Peyer's patch (tissue), 4 donors: ENCODE measurements at places on chromosomes 2 and 18. TPM values are rescaled to one million over a fixed set of nuclear protein-coding genes. Genes with fewer than 3 reads are reported as not detected.

DNA sequence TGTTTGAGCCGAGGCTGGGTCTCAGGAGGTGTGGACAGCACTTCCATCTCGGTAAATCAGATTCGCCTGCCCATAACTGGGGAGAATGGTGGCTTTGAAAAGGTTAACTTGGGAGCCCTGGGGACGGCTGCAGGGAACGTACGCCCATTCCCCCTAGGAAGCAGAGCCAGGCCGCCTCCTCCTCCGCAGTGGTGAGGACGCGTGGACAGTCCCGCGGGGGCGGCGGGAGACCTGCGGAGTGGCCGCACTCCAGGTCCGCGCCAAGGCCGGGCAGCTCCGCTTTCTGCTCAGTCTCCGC lies 845 bp upstream of the MYCN start:
- DNase-seq: no peak

The G6PC2 gene
- not detected for total RNA-seq

- DNase-seq: no peak
Observed at GRCh38 chr18:54848121-54848520, 19.8 kb downstream of the RAB27B start.

DNA sequence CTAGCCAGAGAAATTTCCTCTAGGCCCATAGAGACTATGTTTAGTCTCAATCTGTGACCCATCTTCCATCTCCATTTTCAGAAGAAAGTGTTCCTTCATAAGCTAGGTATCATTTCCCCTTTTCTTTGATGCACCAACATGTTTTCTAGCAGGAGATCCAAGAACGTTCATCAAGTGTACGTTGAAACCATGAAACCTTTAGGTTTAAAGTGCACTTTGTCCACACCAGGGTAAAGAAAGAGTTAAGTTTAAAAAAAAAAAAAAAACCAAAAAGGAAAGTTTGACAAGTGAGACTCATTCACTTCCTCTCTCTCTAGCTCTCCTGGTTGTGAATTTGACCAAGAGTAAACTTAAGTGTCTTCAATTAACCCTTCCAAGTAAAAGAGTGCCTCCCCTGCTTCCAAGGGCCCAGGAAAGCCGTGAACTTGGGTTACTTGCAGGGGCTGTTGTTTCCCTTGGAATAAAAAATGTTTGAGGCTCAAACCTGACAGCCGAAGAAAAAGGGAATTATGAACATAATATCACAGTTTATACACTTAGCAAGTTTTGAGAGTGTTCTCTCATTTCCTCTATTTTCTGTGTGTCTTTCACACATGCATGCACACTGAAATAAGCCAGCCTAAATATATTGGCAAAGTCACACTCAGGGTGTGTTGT lies 56.7 kb downstream of the LBH start:
- no peak for DNase-seq

The DPYSL5 gene
- 0.83 TPM for total RNA-seq
